ENCODE measurements at places on chromosomes 5 and 9.

DNA sequence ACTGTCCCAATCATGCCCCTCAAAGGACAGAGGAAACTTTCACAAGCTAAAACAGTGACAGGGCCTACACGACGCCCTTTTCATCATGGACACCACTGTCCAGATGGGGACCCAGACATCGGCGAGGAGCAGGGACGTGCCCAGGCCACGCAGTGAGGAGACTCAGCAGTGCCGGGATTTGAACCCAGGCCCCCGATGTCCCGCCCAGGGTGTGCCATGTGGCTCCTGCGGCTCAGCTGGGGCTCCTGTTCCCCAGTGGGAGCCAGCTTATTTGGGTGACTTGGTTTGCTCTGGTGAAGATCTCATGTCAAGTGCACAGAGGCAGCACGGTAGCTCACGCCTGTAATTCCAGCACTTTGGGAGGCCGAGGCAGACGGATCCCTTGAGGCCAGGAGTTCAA, 82.2 kb downstream of the STK10 start:
- no peak for DNase-seq

DNA sequence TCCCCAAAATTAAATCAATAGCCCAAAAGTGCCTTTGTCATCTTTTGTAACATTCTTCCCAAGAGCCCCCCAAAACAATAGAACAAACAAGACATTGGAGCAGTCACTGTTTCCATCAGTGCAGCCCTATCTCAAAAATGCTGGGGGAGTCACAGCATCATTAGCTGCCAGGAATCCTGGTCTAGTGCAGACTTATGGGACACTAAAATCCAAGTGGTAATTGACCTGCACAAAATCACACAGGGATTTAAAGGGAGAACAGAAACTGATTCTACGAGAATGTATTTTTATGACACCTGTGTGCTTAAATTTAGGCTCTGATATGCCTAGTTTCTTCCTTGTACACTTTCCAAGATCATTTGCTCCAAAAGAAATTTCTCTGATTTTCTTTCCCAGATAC, 172.9 kb downstream of the GLIS3 start:
- DNase-seq = no peak

DNA sequence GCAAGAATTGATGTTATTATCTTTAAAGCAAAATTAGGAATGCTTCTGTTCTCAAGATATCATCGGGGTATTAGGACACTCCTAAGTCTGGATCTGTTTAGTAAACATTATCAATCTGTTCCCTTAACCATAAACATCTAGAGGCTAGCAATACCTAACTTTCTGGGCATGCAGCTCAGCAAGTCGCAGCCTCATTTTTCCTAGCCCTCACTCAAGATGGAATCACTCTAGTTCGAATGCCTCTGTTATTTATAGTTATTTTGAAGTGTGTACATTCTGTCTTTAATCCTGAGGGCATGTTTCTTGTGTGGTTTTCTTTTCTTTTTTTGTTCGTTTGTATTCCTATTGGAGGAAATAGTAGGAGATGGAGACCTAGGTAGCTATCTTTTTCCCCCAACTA, 66.9 kb downstream of the FER start:
- DNase-seq = no peak

DNA sequence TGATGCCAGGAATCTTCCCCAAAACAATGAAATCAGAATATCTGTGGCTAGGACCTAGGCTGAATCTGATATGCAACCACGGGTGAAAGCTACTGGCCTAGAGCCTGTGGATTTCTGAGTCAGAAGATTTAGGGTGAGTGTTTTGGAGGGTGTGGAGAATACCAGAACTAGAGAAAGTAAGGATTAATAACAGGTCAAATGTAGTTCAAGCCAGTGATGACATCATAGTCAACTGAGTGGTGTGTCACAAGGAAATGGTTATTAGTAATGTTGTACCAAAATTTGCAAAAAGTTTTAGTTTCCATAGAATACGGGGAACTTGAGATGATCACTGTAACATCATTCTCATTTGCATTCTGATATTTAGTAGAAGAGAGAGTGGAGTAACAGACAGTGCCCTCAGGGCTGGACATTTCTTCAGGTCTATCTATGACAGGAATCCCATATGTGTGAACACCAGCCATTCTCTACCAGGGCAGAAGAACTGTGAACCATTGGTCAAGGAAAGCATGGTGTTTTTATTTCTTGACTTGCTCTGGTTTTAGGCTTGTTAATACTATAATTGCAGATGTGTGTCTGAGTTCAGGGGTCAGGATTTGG, 3.7 kb downstream of the GALNT12 start:
- no peak for DNase-seq

GRCh38 chr5:132677191-132677590, 3.4 kb downstream of the IL4 start:
- DNase-seq = no peak

DNA sequence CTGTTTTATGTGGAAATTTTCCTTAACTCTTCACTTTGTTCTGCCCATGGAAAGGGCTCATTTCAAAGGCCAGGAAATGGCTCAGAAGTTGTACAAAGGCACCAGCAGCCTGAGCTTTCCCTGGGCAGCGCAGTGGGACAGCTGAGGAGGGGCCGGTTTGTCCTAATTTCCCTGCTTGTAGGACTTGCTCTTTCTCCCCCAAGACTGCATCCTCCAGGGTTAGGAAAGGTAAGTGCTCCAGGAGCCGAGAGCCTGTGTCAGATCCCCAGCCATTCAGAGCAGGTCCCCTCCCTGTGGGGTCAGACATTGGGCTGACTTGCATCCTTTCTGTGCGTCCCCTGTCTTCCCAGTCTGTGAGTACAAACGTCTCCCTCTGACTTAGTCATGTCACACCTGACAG, 43.5 kb downstream of the AGXT2 start:
- DNase-seq = no peak

DNA sequence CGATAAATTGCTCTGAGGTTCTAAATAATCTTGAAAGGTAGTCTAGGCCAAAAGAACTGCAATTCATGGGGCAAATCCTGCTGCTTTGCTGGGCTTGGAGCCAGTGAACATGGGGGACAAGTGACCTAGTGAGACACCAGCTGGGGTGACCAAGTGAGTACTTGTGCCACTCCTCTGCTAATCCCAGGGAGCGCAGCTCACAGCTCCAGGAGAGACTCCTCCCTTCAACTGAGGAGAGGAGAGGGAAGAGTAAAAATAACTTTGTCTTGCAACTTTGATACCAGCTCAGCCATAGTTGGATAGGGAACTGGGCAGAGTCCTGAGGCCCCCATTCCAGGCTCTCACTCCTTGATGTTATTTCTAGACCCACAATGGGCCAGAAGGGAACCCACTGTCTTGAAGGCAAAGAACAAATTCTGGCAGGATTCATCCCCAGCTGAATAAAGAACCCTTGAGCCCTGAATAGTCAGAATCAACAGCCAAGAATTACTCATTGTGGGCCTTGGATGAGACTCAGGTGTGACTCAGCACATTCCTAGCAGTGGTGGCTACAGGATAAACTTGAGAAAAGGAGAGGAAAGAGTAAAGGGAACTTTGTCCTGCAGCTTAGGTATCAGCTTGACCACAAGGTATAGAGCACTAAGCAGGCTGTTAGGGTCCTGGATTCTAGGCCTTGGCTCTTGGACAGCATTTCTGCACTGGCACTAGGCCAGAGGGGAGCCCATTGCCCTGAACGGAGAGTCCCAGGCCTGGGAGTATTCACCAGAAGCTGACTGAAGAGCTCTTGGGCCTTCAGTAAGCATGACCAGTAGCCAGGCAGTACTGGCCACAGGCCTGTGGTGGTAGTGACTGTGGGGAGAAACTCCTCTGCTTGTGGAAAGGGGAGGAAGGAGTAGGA, 288.3 kb upstream of the CDH18 start:
- no peak for DNase-seq
